ENCODE measurements at places on chromosomes 6 and 20.

- no peak for DNase-seq
Measured at GRCh38 chr6:32337186-32337805, 34.4 kb downstream of the TSBP1 start.

DNA sequence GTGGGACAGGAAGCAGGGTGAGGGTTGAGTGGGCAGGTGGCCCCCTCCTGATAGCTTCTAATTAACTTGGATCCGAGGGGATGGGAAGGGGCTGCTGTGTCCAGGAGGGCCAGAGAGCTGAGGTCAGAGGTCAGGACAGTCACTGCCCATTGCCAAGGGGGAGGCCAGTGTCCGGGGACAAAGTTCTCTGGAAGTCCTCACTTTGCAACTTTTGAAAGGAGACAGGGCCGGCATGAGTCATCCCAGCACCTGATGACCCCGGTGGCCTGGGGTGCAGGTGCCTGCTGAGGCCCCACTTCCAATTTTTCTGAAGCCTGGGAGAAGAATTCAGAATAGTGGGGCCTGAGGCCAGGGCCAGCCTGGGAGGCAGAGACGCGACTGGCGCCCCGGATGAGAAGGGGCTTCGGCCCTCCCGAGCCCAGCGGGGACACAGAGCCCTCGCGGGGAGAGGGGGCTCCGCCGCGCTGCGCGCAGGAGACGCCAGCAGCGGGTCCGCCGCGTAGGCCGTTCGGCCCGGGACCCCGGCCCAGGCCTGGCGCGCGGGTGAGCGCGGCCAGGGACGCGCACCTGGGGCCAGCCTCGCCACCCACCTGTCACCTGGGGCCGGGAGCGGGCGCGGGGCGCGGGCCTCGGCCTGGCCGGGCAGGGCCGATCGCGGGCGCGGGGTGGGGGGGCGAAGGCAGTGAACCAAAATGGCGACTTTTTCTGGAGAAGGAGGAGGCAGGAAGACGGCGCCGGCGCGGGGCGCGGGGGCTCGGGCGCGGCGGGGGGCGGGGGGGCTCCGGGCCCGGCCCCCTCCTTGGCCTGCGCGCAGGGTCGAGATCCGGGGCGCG, 586 bp downstream of the ZNF512B start:
- no peak for DNase-seq

DNA sequence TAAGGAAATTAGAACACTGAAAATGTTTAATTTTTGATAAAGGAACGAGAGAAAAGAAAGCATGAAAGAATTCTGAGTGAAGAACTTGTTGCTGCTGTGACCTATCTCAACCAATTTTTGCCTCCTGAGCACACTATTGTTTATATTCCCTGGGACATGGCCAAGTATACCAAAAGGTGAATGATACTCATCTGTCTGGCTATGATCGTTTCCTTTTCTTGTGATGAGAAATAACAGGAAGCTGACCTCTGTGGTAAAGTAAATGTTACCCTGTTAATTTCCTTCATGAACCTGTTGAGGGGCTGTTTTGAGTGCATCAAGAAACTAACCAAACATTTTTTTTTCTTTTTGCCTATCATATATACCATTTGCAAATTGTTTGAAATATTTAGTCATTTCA, 69.1 kb downstream of the FIG4 start:
- DNase-seq, result no peak

DNA sequence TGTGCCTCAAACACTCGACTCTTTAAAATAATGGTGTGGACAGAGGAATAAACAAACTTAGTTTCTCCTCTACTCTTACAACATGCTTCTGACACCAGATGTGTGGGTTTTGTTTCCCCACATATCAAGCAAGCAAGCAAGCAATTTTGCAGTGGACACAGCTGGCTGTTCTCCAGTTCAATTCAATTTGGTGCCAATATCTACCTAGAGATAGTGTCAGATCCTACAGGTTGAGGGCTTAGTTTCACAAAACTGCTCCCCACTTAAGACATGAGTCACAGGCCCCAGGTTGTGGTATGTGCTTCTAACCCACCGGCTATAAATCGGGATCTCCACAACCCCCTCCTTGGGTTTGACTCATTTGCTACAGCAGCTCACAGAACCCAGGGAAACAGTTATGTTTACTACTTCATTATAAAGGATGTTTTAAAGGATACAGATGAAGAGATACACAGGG, 131.4 kb upstream of the TRAF3IP2 start:
- no peak for DNase-seq

- DNase-seq, result no peak
Measured at GRCh38 chr6:12162213-12162612, 127.9 kb upstream of the EDN1 start.

DNA sequence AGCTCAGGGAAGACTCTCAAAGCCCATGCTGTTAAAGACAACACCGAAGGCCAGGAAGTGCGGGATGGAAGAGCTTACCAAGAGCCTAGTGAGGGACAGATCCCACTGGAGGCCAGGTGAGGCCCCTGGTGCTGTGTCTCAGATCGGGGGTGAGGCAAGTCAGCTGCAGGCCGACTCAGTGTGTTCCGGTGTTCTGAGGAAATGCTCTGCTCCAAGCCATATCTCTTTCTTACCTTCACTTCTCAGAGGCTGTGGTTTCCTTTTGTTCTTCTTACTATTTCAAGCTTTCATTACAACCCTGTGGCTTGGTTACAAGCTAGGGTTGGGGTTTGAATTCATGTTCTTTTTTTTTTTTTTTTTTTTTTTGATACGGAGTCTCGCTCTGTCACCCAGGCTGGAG, 114.3 kb upstream of the ZFP64 start:
- no peak for DNase-seq

GRCh38 chr6:144777249-144777648, 492.1 kb downstream of the UTRN start:
- no peak for DNase-seq

DNA sequence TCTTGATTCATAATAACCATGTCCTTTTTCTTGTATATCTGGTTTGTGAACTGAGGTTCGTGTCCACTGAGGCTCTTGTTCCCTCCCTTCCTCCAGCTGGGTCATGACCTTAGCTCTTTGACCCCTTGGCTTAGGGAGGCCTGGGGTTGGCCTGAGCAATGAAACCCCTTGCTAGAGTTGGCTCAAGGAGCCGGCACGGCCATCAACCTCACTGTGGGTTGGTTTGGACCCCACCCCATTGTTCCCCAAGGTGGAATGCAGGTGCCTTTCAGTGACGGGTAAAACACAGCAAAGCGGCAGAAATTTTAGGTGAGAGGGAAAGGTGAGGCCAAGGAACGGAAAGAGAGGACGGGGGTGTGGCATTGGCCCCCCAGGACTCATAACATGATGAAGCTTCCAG, 44.5 kb upstream of the PHACTR3 start:
- DNase-seq, result no peak

GRCh38 chr6:124791156-124791555, 171.1 kb upstream of the RNF217 start:
- DNase-seq, result no peak

GRCh38 chr6:126539022-126539421, 199.1 kb downstream of the CENPW start:
- no peak for DNase-seq

DNA sequence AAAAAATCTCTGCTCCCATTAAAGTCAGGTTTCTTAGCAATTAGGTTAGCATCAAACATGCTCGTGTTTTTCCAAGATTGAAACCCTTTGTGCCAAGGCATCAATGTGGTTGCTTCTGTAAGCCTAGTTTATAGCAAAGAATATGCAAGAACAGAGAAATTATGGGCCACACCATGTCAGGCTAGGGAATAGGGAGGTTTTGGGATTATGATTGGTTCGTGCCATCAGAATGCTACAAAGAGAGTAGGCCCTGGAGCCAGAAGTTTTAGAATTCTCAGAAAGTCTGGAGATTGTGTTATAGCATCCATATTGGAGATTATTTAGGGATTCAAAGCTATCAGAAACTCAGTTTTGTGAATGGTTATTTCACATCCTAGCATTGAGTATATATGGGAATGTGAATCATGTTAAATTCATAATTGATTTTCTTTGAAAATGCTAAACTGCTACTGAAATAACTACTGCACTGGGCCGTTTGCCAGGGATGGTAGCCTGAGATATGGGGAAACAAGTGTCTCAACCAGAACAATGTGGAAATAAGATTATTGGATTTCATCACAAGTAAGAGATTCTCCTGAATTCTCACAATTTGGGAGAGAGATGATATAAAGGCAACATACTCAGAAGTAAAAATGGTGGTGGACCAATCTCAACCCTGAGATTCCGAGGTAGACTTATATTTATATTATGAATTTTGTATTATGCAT, 45.3 kb downstream of the ZNF292 start:
- DNase-seq, result no peak

DNA sequence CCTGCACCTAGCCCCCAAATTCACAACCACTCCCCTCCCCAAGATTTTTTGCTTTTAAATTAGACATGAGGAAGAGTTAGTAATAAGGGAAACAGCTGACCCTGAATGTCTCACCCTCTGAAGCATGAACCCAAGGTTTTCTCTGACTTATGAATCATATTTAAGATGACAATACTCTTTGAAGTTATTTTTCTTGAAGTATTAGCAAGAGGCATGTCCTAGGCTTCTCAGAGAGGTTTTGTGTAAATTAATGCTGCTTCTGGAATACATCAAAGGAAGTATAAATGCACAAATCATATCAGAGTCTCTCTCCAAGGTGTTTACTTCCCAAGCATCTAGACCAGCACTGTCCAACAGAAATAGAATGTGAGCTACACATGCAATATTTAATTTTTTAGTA, 408.1 kb upstream of the MARCKS start:
- no peak for DNase-seq

GRCh38 chr6:170108890-170109587, 181.8 kb downstream of the DLL1 start:
- no peak for DNase-seq
